NCI-H1048 (cell line): ENCODE measurements at places on chromosomes 16 and 17.

- DNase-seq = no peak
Measured at GRCh38 chr16:47562366-47562765, 101.2 kb downstream of the PHKB start.

- DNase-seq = no peak
Measured at GRCh38 chr17:75442168-75443103, 14.0 kb upstream of the TMEM94 start.

- no peak for DNase-seq
Measured at GRCh38 chr16:18984435-18985005, 786 bp downstream of the TMC7 start.

DNA sequence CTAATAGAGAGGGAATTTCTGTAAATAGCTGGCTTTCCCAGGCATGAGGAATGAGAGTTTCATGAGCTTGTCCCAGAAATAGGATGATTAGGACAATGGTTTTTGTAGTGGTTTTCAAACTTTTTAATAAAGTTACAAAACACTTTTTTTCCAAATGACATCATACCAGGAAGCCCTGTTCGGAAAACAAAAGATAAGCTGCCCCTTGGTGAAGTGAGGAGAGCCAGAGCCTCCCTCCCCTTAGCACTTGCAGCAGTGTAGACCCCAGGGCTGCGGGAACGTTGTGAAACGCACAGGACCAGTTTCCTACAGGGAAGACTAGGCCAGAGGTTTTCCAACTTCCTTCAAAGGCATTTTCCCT, 7.6 kb downstream of the FBRS start:
- no peak for DNase-seq

GRCh38 chr16:65415460-65415859, 293.6 kb upstream of the CDH11 start:
- no peak for DNase-seq

GRCh38 chr16:72924927-72925630, 122.8 kb downstream of the ZFHX3 start:
- DNase-seq = peak; percentile 55

DNA sequence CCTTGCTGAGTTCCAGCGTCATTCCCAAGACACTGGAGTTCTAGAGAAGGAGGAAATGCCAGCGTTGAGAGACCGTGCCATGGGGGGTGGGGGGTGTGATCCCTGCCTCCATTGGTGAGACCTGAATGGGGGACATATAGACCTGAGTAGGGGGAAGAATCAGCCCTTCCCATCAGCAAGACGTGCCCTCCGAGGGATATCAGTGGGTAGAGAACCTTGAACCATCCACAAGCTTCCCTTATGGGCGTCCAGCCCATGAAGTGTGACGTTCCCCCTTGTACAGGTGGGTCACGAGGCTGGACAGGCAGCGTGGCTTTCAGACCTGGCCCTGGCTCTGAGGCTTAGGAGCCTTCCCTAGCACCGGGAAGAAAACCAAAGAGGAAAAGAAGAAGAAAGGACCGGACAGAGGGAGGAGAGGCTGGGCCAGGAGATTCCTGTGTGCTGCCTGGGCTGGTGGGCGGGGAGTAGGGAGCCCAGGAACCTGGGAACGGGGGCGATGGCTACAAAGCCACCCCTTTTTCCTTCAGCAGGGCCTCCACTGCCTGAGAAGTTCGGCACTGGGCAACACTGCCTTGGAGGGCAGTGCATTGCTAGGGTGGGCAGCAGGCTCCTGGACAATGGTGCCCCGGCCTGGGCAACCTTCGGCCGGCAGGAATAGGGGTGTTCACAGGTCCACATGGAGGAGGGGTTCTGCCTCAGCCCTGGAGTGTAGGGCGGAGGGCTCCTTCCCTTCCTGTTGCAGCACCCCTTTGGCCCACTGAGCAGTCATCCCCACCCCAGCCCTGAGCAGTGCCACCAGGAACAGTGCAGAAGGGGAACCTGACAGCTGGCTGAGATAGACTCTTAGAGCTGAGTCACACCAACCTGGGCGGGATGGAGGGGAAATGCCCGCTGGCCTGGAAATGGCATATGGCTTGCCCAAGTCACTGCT, 7.2 kb downstream of the RAB11FIP4 start:
- DNase-seq = no peak

DNA sequence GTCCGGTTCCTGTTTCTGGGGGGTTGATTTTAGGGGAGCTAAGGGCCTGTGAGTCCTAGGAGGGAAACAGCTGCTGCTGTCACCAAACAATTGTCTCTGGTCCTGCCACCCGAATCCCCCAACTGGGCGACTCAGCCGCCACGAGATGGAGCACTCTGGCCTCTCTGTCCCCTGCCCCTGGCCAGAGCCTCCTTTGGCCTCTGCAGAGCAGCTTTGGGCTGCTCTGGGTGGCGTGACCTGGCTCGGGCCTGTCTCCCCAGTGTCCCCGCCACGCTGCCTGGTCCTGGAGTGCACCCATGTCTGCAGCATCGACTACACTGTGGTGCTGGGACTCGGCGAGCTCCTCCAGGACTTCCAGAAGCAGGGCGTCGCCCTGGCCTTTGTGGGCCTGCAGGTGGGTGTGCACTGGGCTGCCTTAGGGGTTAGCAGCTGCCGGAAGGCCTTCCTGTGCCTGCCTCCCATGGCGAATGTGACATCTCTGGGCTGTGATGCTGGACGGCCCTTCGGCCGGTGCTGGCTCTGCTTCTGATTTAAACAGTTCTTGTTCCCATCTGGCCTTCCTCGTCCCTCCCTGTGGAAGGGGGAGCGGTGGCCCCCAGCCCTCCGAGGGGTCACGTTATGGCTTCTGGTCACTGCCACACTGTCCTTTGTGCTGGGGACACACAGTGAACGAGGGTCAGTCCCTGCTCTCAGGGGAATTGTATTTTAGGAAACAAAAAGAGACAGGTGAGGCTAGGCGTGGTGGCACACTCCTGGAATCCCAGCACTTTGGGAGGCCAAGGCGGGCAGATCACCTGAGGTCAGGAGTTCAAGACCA, 11.6 kb upstream of the RNF213 start:
- no peak for DNase-seq

- no peak for DNase-seq
Measured at GRCh38 chr16:68749432-68749831, 12.3 kb downstream of the CDH1 start.

- no peak for DNase-seq
Measured at GRCh38 chr17:69654981-69655855, 240.7 kb downstream of the MAP2K6 start.

GRCh38 chr17:64546716-64547115, 39.9 kb downstream of the CEP95 start:
- DNase-seq = no peak

DNA sequence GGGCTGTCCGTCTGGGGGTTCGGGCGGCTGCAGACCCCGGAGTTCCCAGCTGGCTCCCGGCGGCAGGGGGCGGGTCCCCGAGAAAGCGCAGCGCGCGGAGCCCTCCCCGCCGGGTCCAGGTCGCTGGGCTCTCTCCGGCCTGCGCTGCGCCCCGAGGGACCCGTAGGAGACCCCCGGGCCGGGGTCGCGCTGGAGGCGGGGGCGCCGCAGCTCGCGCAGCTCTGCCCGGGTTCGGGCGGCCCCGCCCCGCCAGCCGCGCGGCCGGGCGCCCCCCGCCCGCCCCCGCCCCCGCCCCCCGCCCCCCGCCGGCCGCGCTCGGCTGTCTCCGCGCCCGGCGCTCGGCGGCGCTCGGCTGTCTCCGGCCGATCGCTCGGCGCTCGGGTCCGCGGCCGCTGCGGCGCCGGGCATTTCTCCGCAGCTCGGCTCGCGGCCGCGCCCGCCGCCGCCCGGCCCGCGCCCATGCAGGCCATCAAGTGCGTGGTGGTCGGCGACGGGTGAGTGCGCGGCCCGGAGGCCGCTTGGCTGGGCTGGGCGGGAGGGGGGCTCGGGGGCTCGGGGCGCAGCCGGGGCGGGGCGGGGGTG, at the start of gene RAC3:
Gene RAC3, plus strand, starts transcription at position 376 of the 582 bp plus-strand sequence. Its CDS starts 84 bp downstream, at position 460.
- peak; percentile 46 for DNase-seq

- no peak for DNase-seq
Measured at GRCh38 chr16:87636050-87636684, 33.9 kb downstream of the JPH3 start.

DNA sequence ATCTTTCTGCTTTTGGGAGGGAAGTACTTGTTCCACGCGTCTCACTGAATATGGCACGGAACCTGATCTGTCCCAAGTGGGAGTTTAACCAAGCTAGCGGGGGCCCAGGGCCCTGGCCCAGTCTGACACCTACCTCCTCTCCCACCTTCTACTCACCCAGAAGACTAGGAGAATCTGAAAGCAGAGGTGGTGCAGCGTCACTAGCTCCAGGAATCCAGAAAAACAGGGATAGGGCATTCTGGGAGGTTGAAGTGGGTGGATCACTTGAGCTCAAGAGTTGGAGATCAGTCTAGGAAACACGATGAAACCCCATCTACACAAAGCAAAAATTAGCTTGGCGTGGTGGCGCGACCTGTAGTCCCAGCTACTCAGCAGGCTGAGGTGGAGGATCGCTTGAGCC, 163.5 kb upstream of the ZNF267 start:
- DNase-seq = no peak

DNA sequence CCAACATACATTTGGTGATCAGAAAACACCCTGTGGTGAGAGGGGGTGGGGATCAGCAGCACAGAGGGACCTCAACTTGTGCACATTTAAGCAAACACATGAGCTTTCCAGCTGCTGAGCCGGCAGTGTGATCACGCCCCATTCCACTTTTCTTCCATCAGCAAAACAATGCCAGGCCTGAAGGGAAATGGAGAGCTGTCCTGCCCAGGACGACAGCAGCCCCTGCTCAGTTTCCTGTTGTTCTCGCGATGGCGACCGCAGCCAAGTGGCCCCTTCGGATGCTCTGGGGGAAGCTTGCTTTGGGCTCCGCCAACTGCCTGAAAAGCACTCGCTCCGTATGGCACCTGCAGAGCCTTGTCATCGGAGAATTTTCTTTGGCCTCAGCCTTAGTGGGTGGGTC, 272.3 kb downstream of the FOXL1 start:
- DNase-seq = no peak

DNA sequence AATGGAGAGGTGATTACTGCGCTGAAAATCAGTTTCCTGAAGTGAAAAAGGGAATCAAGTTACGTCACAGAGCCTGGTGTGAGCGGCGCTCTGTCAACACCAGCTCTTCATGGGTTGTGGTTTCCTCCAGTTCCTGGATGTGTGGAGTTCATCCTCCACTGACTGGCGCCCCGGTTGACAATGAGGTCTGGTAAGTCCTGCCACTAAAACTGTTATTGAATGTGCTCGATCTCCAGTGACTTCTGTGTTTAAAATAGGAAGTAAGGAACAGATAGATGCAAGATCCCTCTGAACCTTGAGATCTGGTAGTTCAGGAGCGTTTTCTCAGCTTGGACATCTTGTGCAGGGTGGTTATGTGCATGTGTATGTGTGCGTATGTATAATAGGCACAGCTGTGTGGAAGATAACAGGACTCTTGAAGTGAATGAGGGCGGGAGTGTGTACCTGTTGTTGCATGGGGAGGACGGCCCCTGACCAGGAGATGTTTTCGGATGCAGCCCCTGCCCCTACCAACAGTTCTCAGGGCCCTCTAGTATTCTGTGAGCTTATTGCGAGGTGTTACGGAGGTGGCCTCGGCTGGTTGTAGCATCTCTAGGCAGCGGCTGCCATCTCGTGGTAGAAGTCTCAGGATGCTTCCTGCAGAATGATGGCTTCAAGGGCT, 22.0 kb upstream of the GOT2 start:
- no peak for DNase-seq

DNA sequence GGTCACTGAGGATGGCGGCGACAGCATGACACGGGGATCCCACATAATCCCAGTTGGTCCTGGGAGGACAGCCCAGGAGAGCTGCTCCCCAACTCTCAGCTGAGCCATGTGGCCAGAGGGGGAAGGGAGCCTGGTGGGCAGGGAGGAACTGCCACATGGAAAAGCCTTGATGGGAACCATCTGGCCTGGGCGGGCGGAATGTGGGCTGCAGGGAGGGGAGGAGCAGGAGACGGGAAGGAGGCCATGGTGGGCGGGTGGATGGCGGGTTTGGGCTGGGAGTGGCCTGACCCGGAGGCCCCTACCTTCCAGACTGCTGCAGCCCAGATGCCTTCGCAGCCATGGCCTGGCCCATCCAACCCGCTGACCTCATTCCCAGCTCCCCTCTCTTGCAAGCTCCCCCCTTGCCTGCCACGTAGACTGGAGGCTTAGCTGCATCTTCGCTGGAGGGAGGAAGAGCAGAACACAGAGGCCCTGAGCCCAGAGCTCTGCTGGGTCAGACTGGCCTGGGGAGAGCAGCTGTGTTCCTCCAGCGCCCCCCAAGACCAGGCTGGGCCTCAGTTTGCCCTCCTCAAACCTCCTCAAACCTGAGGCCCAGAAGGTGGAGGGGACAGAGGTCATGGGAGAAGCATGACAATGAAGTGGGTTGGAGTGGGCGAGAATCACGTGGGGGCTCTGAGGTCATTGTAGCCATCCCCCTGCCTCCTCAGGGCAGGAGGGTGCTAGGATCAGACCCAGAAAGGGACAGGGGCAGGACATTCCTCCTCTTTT, 8.2 kb upstream of the COL1A1 start:
- no peak for DNase-seq

- DNase-seq = no peak
Measured at GRCh38 chr16:80894091-80894490, 89.7 kb upstream of the CDYL2 start.

- no peak for DNase-seq
Measured at GRCh38 chr16:30027588-30028437, 3.3 kb downstream of the TLCD3B start.

DNA sequence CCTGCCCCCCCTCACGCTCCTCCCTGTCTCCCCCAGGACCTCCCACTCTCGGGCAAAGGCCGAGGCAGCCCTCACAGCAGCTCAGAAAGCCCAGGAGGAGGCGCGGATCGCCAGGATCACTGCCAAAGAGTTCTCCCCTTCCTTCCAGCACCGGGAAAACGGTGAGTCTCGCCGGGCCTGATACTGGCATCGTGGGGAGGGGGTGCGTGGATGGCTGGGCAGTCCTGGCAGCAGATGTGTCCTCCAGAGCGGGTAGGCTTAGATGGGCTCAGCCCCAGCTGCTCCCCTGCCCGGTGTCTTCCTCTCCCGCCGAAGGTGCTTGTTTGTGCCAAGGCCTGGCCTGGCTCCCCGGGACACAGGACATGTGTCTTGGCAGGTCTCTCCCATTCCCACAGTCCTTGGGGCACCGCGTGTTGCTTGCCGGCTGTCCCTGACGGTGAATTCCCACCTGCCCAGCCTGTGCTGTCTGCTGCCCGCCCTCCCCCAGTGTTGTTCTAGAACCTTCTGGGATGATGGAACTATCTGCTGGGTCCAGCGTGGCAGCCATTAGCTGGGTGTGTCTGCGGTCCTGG, 81.6 kb downstream of the KLHDC4 start:
- no peak for DNase-seq

DNA sequence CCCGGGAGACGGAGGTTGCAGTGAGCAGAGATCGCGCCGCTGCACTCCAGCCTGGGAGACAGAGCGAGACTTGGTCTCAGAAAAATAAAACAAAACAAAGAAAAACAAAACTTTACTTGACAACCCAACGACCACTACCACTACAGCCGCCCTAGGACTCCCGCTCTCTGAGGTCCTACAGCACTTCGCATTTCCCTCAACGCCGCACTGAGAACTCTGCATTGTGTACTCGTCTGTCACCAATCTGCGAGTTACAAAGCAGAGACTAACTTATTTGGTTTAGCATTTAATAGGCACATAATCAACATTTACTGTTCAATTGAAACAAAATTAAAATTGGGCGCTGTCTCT, 479 bp upstream of the ZNF207 start:
- DNase-seq = no peak

GRCh38 chr17:62140376-62140775, 75.3 kb upstream of the MED13 start:
- no peak for DNase-seq

- no peak for DNase-seq
Measured at GRCh38 chr17:74677558-74678466, 34.9 kb downstream of the CD300LF start.

- DNase-seq = no peak
Measured at GRCh38 chr16:58027161-58027915, 1.8 kb downstream of the MMP15 start.
